ENCODE measurements at places on chromosomes 12 and 14.

DNA sequence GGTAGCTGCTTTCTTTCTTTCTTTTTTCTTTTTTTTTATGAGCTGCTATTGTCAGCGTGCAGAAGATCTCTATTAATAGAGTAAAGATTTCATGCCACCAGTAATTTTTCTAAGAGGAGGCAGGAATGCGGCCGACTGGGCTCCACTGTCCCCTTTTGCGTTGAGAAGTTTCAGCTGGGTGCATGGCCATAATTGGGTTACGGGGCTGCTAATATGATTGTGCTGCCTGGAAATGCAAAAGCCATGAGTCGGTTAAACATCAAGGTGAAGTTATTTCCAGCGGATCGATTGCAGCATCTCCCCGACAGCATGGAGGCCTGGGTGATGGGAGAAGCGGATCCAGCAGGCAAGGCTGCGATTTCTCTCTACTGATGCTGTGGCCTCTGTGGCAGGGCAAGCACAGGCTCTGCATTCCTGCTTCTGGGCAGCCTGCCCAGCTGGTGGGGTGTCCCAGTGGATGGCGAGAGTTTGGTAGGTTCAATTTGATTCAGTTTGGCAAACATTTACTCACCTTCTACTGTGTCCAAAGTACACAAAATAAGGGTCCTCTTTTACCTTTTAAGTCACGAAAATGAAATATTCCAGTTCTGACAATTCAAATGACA lies 54.4 kb upstream of the PRMT8 start:
- no peak for DNase-seq

DNA sequence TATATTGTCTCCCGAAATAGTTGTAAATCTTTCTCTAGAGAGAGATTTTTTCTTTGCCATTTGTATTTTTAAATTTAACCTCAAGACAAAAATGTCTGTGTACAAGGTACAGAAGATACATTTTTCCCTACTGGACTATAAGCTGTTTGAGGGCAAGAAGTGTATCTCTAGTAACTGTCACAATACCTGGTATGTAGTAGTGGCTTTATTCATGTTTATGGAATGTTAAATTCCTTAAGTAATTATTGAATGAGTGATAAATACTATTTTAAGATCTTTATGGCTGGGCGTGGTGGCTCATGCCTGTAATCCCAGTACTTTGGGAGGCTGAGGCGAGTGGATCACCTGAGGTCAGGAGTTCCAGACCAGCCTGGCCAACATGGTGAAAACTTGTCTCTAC lies 24.4 kb upstream of the CDK17 start:
- no peak for DNase-seq

DNA sequence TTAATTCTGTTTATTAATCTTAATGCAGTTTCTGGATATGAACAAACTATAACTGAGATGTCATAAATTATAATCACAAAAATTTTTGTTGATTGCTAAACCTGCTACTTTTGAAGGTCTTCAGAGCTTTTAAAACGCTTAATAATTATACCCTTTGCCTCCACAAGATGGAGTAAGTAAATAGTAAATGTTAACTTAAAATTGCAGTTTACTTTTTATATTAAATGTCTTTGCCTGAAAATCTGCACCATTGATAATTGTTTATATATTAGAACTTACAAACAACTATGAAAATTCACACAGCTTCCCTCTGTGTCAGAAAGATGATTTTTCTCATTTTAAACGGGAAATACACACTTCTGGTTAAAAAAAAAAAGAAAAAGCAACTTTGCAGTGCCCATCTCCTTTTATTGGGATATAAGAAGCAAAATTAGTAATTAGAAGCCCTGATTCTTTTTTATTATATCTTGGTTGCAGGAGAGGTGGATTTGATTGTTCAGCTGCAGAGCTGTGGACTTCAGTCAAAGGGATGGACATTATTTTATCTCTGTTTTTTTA lies 35.6 kb downstream of the SCFD1 start:
- no peak for DNase-seq

DNA sequence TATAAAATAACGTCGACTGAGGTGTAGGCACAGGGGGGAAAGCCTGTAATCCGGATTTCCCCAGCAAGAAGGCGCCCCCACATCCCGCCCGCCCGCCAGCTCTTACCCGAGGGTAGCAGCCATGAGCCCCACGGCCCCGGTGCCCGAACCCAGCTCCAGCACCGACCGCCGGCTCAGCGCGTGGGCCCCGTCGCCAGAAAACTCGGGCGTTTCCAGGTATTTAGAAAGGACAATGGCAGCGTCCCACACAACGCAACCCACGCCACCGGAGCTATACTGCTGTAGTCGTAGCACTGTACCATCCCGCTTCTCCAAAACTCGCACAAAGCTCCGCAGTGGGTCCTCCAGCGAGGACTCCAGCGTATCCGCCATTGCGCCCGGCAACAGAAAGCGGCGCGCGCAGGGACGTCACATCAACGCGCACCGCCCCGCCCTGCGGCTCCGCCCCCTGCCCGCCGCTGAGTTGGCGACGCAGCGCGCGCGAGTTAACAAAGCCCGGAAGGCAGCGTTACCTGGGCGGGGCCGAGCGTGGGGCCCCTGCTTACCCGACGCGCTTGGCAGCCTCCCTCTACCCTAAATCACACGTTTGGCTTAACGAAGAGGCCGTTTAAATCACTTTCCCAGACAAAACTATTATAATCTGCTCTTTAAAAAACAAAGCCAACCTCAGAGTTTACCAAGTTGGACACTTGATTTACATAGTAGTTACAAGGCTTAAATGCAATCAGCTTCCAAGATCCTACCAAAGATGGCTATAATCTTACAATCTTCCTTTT lies at the start of gene VCPKMT:
VCPKMT (minus strand) TSS at position 392 of the 776 bp plus-strand sequence; CDS start at position 372, 20 bp downstream.
- DNase-seq, result peak; percentile 46

GRCh38 chr12:108653082-108653516 lies 19.4 kb upstream of the SELPLG start:
- DNase-seq, result no peak
